ENCODE measurements at places on chromosomes 6 and 20. TPM values are rescaled to one million over a fixed set of nuclear protein-coding genes. Genes with fewer than 3 reads are reported as not detected.

Gene MROH8
- total RNA-seq: 3.6 TPM

Gene PRND
- not detected for total RNA-seq

Gene LINC00237
- not detected for total RNA-seq

Gene HMGCLL1
- total RNA-seq: 1.3 TPM

Gene CNR1
- not detected for total RNA-seq

Gene CYB5R4
- 5.0 TPM for total RNA-seq

Gene KPNA5
- total RNA-seq: 9.5 TPM

Gene ARFGEF3
- total RNA-seq: 0.44 TPM

Gene VSX1
- total RNA-seq: not detected

Gene ENPP5
- total RNA-seq: 0.17 TPM

Gene POLR1H
- 25.0 TPM for total RNA-seq

Gene ZC2HC1B
- not detected for total RNA-seq

Gene POPDC3
- 22.5 TPM for total RNA-seq

Gene EEF1A2
- 0.87 TPM for total RNA-seq

Gene WFDC12
- total RNA-seq: not detected

Gene SOBP
- 8.8 TPM for total RNA-seq

Gene CAP2
- 3.6 TPM for total RNA-seq

Gene SLA2
- not detected for total RNA-seq

Gene CTCFL
- not detected for total RNA-seq

Gene SYCP2L
- not detected for total RNA-seq

Gene AGER
- 0.50 TPM for total RNA-seq

Gene TSHZ2
- total RNA-seq: 0.33 TPM

Gene CEP57L1
- total RNA-seq: 19.8 TPM

Gene SLC26A8
- total RNA-seq: 0.87 TPM

Gene TCF15
- not detected for total RNA-seq

Gene WFDC10B
- total RNA-seq: not detected

Gene NKX2-2
- not detected for total RNA-seq
